ENCODE measurements at places on chromosomes 4 and X.
A peak's percentile ranks its signal among the peaks of the same experiment; 100 is the strongest.

- DNase-seq, result peak; percentile 36
These were observed 1.5 kb downstream of the PLS3 start for GRCh38 chrX:115562480-115562847.

GRCh38 chrX:122878269-122878668 is 305.8 kb upstream of the GRIA3 start:
- no peak for DNase-seq

- DNase-seq, result peak; percentile 1
These were observed 49.5 kb upstream of the TMLHE start for GRCh38 chrX:155662282-155662681.

GRCh38 chr4:88178626-88179231 is 20.3 kb upstream of the ABCG2 start:
- DNase-seq, result no peak

DNA sequence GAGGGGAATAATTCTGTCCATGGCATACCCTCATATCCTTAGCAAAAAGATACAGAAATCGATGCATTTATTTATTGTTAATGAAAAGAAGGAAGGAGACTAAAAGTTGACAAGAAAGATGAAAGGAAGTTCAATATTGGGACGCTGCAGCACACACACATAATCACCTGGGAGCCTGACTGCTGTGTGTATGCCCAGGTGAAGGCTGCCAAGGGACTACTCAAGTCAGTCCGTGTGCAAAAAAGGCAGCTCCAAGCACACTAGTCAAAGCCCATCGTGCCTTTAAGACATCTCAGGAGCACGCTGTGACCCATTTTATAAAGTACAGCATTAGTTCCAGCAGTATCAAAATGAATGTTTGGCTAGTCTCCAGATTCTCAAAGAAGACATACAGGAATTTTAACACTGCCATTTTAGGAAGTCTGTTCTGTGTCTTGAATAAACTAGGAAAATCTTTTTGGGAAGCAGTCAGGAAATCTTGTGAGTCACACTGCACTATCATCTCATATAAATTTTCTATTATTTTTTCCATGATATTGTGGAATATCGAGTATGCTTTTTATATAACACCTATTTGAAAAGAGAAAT is 363.9 kb downstream of the GASK1B start:
- peak; percentile 15 for DNase-seq

- no peak for DNase-seq
These were observed 712.4 kb downstream of the IL1RAPL1 start for GRCh38 chrX:29299684-29300083.

DNA sequence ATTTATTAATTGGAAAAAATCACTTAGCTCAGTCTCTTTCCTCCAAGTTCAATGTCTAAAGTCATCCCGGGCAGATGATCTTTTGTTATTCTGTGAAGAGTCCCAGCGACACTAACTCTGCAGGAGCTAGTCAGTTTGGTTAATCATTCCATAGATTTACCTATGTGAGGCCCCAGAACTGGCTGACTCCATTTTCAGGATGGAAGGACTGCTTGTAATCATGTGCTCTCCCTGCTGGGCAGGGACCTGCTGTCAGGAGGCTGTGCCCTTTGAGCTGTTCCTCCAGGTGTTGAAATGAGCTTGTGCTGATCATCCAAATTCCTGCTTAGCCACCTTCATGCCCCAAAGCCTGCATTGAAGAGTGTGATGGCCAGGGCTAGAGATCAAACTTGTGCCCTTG is 169.8 kb downstream of the NHS start:
- DNase-seq, result no peak

- no peak for DNase-seq
These were observed 285.0 kb upstream of the DIPK2B start for GRCh38 chrX:45485719-45486118.

DNA sequence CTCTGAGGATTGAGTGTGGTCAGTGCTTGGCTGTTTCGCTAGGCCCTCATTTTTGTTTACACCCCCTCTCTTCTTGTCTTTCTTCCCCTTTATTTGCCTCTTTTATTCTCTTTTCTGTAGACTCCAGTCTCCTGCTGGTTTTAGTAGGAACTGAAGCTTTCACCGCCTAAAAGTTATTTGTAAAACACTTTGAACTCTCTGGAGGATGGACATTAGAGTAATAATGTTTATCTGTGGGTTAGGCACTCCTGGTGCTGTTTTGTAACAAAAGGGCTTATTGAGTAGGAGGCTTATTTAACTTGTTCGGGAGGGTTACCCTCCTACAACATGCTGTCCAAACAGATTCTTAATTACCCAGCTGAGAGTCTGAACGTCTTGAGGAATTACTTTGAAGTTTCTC is 1.6 kb upstream of the ARHGAP10 start:
- no peak for DNase-seq

GRCh38 chr4:124275-125081 is at the start of gene ZNF718:
Gene ZNF718, plus strand, starts transcription at chr4:124501. Its CDS starts 170 bp downstream, at chr4:124671.
- DNase-seq, result peak; percentile 96

DNA sequence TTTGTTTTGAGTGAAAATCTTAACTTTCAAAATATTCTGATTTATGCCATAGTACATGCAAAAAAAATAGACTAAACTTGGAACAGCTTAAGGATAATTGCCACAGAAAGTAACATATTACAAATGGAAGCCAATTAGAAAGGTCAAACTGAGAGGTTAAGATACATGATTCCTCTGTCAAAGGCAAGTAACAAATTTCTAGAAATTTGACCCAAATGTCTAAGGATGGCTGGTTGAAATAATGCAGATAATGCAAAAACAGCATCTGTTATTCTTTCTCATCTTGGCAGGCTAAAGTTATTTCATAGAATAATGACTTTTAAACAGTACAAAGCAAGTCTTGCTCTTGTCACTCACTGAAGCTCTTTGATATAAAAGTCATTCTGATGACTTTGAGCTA is 10.5 kb downstream of the FGF5 start:
- no peak for DNase-seq

DNA sequence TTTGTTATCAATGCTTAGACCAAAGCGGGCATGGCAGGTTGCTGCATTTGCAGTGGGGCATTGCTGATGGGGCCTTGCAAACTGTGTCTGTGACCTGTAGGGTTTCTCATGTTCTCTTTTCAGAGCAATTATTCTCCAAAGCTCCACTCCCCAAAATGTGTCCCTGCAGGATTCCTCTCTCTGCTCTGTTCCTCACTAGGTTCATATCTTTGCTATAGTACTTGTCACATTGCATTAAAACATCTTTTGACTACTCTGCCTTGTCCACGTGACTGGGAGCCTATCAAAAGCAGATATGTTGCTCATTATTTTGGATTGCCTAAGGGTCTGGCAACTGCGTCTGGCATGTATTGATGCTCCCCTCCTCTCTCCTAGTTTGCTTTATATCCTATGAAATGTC is 177.7 kb upstream of the MID1 start:
- no peak for DNase-seq

GRCh38 chr4:100882661-100883060 is 364.8 kb upstream of the EMCN start:
- no peak for DNase-seq

GRCh38 chrX:13253223-13253622 is 66.6 kb downstream of the ATXN3L start:
- no peak for DNase-seq

DNA sequence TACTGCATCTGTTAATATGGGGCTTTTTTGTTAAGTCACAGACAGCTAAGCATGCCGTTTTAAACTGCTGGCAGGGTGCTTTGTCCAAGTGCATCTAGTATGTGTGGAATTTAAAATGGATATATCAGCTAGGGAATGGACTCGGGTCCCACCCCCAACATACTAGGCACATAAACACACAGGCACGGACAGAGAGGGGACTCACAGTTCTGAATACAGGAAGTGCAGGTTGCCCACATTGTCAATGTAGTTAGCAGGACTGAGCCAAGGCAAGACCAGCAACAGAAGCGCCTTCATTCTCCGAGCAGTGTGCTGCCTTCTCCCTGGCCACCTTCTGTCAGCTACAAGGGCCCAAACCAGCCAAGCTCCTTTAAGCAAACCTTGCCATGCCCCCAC is 33.6 kb downstream of the LNX1 start:
- DNase-seq, result no peak

- no peak for DNase-seq
These were observed 26.1 kb downstream of the ACOX3 start for GRCh38 chr4:8414377-8414776.

- peak; percentile 34 for DNase-seq
These were observed 38.6 kb upstream of the MSMO1 start for GRCh38 chr4:165288639-165289422.

GRCh38 chrX:32874839-32875238 is 336.5 kb downstream of the DMD start:
- no peak for DNase-seq

DNA sequence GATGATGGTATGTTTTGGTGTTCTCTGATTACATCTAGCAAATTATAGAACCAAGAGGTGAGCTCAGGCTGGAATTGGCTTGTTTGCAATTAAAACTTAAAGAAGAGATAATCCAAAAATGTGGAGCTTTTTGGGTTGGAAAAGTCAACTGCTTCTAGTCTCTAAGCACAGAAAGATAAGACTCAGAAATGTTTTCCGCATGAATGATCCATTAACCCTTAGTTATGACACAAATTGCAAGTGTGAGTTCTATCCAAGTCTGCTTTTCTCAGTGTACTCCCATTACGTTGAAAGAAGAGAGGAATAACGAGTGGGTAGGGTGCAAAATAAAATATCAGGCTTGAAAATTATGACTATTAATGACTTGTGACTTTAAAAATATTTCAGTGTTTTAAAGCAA is 38.5 kb downstream of the HPGD start:
- no peak for DNase-seq

GRCh38 chr4:89645482-89645881 is 191.5 kb downstream of the SNCA start:
- no peak for DNase-seq

- DNase-seq, result no peak
These were observed 333.4 kb downstream of the NR3C2 start for GRCh38 chr4:148108766-148109165.

DNA sequence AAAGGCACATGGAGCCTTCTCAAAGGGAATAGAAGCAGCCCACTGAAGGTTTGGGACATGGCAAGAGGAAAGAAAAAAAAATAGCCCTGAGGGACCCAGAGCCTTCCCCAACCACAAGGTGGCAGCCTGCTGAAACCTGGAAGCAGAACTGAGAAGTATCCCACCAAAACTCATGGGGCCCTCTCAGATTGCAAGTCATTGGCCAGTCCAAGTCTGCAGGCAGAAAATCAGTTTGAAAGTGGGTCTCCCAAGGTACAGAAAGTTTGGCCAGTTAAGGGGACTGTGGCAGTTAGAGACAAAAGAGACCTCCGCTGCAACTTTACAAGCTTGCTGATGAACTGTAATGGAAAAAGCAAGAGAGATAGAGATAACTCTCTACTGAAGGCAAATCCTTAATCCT is 155.8 kb downstream of the ANTXR2 start:
- peak; percentile 6 for DNase-seq

DNA sequence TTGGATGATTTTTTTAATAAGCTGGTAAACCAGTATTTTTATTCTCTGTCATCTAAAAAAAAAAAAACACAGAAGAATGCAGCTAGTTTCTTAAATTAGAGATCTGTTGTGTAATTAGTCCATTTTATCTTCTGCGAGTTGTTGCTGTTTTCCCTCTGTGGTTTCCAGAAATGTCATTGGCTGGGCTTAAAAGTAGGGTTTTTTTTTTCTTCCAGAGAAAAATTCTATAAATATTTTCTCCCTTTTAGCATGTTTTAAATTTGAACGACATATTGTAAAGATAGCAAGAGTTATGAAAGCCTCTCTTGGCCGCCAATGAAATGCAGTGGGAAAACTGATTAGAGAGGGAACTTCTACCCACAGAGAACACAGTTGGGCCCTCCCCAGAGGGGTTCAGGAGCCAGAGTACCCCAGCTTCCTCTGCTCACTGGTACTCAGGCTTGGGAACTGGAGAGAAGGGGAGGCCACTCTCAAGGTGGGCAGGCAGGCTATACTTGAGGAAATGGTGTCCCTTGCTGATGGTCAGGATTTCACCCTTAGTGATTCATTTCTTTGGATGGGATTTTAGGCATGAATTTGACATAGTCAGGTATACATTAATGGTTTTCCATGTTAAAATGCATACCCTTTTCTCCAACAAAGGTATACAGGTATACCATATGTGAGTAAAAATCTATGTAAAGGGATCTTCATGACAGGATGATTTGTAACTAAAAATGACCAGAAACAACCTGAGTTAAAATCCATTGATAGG is 166.1 kb downstream of the BCOR start:
- DNase-seq, result no peak

- DNase-seq, result no peak
These were observed 71.7 kb downstream of the PCYT1B start for GRCh38 chrX:24575496-24575895.
